ENCODE measurements at places on chromosomes 16 and 17. TPM values are rescaled to one million over a fixed set of nuclear protein-coding genes. Genes with fewer than 3 reads are reported as not detected.

The CFAP119 gene
- total RNA-seq, result 10.0 TPM

The NPIPA5 gene
- 6.9 TPM for total RNA-seq

DNA sequence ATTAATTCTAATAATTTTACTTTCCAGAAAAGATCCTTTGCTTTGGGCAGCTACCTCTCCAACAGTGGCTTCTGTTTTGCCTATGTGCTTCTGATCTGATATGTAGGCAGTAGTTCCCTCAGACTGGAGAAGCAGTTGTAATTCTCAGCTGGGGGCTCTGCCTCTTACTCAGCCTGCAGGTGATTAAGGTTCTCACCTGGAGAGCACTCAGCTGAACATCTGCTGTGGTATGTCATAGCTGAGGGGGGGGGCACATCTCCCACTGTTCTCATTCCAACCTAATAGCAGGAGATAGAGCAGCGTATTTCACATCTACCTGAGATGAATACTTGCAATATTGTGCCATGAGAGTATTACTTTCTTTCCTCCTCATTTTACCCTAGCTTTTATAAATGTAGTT lies 511.9 kb upstream of the CDH8 start:
- DNase-seq, result no peak

GRCh38 chr17:19448341-19449268 lies 37.6 kb downstream of the RNF112 start:
- no peak for DNase-seq

GRCh38 chr17:48735062-48735351 lies 6.5 kb upstream of the HOXB13 start:
- DNase-seq, result no peak

- no peak for DNase-seq
These were observed 20.1 kb upstream of the CLEC19A start for GRCh38 chr16:19265380-19265930.

DNA sequence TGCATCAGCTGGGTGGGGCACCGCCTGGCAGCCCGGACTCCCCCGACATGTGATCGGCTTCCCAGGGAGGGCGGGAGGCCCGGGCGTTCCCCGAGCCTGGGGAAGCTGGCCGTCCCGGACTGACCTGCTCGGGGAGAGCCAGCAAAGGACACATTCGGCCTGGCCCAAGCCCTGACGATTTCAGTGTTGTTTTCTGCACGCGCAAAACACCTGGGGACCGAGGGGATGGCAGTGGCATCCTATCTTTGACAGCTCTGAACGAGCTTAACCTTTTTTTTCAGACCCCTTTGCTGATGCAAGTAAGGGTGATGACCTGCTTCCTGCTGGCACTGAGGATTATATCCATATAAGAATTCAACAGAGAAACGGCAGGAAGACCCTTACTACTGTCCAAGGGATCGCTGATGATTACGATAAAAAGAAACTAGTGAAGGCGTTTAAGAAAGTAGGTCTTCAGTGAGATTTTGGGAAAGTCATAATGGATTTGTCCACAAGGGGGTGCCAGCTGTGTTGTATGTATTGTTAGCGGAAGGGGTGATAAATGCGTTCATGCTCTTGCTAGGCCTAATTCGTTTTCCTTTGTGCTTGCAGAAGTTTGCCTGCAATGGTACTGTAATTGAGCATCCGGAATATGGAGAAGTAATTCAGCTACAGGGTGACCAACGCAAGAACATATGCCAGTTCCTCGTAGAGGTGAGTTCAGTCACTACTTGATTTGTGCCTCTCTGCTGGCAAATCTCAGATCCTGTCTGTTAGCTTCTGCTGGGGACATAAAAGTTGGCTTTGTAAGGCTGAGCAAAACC lies 1.0 kb downstream of the EIF1 start:
- DNase-seq, result no peak

GRCh38 chr17:35930211-35931065 lies at the start of gene RDM1:
TSS of gene RDM1 (minus strand) at chr17:35930773. CDS start at chr17:35930727, 46 bp downstream.
- no peak for DNase-seq

DNA sequence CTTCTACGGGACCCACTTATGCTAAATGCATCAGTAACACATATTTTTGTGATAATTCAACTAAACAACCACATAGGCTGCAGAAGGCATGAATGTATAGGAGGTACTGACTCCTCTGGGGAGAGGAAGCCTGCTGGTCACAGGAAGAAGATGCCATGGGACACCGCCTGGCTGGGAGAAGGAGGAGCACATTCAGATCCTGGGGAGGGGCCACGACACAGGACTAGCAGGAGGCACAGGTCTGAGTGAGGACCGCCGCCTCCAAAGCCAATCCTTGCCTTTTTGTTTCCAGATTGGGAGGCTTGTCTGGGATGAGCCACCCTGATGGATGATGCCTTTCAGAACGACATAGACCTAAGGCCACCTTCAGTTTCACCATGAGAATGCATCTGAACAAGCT lies 34.6 kb downstream of the MBTPS1 start:
- no peak for DNase-seq

GRCh38 chr17:17152385-17152784 lies 53.7 kb downstream of the PLD6 start:
- no peak for DNase-seq

DNA sequence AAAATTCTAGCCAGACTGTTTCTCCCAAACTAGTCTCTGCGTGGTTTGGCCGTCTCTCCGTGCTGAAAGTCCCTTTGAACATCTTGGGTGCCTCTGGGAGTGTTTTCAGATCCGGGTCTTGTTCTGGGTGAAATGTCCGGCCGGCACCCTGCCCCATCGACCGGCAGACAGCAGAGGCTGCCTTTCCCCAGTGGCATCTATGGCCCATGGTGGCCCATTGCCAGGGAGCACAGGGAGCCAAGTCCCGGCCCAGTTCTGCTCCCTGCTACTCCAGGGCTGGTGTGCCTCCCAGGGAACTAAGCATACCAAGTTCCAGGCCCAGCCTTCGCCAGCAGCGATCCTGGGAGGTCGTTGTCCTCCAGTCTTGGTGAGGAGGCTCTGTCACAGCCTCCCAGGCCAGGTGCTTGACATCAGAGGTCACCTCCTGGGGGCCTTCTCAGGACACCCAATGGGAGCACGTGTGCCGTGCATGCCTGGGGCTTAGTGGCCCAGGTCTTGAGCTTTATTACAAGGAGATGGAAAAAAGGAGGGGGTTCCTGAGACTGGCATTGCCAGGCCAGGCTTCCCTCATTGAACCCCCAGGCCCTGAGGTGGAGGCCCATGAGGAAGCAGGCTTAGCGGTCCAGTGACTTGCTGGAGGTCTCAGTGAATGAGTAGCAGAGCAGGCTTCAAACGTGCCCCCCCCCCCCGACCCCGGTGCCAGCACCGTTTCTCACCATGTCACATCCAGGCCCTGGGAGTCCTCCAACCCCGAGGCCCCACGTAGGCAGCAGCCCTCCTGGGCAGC lies 54.0 kb downstream of the PGS1 start:
- DNase-seq, result no peak

DNA sequence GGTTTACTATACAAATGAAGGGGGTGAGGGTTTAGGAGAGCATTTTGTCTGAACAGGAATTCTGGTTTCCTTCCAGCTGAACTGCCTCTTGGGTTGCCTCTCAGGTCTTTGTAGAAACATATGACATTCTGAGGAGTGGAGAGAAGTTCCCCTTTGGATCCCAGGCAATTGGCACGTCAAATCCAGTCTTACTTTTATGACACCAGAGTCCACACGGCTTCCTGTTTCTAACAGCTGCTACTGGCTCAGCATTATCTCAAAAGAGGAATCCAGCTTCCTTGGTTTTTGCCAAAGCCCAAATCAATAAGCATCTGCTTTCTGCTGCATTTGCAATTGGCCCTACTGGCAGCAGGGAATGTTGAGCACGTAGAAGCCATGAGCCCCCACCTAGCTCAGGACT lies 97.6 kb upstream of the FAM20A start:
- no peak for DNase-seq

- DNase-seq, result no peak
These were observed 982 bp downstream of the SPAG9 start for GRCh38 chr17:51119415-51120356.

GRCh38 chr17:36661047-36661666 lies 59.8 kb downstream of the MRM1 start:
- DNase-seq, result no peak

Measured in chondrocyte (in vitro differentiated cells).